ENCODE measurements at places on chromosomes 1 and 21.
A peak's percentile ranks its signal among the peaks of the same experiment; 100 is the strongest.

- no peak for DNase-seq
These were observed 15.1 kb downstream of the SIPA1L2 start for GRCh38 chr1:232614811-232615210.

DNA sequence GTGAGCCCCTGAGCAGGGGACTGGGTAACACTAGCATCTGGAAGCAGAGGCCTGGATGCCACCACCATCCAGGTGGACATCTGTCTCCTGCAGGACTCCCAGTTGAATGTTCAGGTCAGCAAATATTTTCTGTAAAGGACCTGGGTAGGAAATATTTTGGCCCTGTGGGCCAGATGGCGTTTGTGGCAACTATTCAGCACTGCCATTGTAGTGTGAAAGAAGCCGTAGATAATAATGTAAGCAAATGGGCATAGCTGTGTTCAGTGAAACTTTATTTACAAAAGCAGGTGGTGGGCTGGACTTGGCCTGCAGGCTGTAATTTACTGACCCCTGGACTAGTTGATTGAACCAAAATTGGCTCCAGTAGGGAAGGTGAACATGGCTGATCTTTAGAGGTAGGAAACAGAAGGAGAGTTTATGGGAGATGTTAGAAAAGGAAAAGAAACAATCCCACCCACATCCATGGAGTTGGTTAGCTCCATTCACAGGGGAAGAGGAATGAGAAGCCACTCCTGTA, 20.0 kb upstream of the CD101 start:
- DNase-seq = no peak

- no peak for DNase-seq
These were observed 722 bp downstream of the NPHP4 start for GRCh38 chr1:5991381-5992025.

GRCh38 chr1:87093286-87093685, 178.9 kb downstream of the HS2ST1 start:
- no peak for DNase-seq

DNA sequence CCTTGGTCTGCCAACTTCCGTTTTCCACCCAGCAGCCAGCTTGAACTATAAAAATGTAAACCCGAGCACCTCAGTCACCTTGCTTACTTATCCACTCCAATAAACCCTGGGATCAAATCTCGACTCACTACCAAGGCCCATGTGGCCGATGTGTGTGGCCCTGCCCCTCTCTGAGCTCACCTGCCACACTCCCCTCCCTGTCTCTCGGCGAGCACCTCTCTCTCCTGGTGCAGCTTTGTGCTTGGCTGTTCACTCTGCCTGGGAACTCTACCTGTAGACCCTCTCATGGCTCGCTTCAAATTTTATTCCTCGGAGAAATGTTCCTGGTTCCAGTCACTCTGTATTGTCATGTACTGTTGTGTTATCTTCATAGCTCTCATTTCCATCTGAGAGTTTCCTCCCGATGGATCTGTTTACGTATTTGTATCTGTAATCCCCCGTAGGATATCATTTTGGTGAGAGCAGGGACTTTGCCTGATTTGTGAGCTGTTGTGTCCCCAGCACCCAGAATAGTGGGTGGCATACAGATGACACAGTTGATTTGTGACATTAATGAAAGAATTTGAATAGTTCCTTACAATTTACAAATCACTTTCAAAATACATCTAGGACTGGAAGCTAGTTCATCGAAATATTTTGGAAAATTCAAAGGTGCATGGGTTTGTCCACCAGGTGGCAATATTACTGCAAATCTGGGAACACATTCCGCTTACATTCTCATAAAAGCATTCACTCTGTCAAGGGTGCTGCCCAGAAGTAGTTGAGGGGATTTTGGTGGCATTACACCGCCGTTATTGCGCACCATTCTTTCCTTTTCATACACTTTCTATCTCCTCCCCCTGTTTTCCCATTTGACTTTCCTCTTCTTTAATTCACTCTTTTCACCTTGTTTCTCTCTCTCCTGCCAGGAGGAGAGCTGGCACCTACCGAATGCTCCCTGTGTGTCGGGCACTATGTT, 95.3 kb downstream of the ABCA4 start:
- peak; percentile 82 for DNase-seq
